Activated CD8-positive, alpha-beta memory T cell treated with anti-CD3 and anti-CD28 coated beads, Interleukin-2, amount 50 U/mL, for 48 hours (primary cell): ENCODE measurements at places on chromosomes 4 and X.

- DNase-seq, result no peak
Observed at GRCh38 chr4:141391293-141391692, 170.6 kb downstream of the ZNF330 start.

DNA sequence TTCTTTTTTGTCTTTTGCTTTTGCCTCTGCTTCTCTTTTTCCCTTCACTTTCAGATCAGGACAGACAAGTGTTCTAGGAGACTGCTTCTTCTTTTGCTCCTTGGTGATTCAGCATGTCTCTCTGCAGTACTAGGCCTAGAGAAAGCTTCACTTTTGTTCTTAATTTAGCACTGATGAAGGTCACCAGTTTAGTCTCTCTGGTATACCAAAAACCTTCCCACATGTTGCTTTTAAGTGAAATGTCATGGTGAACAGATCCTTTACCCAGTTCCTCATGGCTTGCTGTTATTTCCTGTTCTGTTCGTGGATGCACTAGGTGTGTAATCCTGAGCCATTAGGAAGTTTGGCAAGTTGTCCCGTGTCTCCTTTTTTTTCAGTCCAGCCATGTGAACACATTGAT is 53.3 kb downstream of the NBDY start:
- DNase-seq, result no peak

- DNase-seq, result no peak
Observed at GRCh38 chr4:97924341-97924958, 218.8 kb downstream of the STPG2 start.

- DNase-seq, result no peak
Observed at GRCh38 chrX:7889680-7890079, 37.5 kb downstream of the PNPLA4 start.

- no peak for DNase-seq
Observed at GRCh38 chr4:122746485-122746965, 14.0 kb downstream of the BBS12 start.
